ENCODE measurements at places on chromosomes 3 and 15. TPM values are rescaled to one million over a fixed set of nuclear protein-coding genes. Genes with fewer than 3 reads are reported as not detected.

Gene CSTA
- total RNA-seq, result 0.78 TPM

Gene ST8SIA2
- total RNA-seq, result 15.1 TPM

Gene SQOR
- 48.4 TPM for total RNA-seq

Gene PAQR9
- total RNA-seq, result not detected

Gene MUC20
- not detected for total RNA-seq

Gene SLC28A2
- not detected for total RNA-seq

Gene STAB1
- under 0.01 TPM for total RNA-seq

Gene ATP10A
- not detected for total RNA-seq

Gene C15orf62
- not detected for total RNA-seq

Gene GAP43
- 0.29 TPM for total RNA-seq

Gene GOLGA6L10
- total RNA-seq, result 0.10 TPM

Gene ALDH1A2
- 0.78 TPM for total RNA-seq

Gene ATRIP
- total RNA-seq, result 10.7 TPM

Gene XCR1
- not detected for total RNA-seq

Gene TRPC1
- 19.8 TPM for total RNA-seq

Gene NEIL1
- total RNA-seq, result 2.6 TPM

Gene IL5RA
- not detected for total RNA-seq

Gene RPL29
- 1,313 TPM for total RNA-seq

Gene RPL4
- 5,469 TPM for total RNA-seq

Gene KBTBD13
- total RNA-seq, result not detected

Gene KNG1
- total RNA-seq, result not detected
